HL-60 (cell line): ENCODE measurements at places on chromosomes 3 and 15.

- DNase-seq: no peak
Observed at GRCh38 chr15:27846722-27847395, 252.3 kb downstream of the OCA2 start.

DNA sequence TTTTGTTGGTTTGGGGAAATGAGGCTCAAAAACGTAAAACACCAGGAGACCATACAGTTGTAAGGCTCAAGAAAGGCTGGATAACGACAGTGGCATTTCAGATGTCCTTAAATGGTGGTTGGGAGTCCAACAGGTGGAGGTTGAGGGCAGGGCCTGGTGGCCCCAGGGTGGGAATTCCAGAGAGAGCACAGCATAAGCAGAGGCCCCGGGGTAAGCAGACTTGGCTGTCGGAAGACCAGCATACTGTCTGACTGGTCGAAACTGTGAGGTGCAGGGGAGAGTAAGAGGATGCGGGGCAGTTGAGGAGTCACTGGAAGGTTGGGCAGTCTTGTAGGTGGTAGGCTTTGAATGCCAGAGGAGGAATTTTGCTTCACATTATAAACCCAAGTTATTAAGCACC lies 48.3 kb downstream of the SRP14 start:
- DNase-seq: no peak

DNA sequence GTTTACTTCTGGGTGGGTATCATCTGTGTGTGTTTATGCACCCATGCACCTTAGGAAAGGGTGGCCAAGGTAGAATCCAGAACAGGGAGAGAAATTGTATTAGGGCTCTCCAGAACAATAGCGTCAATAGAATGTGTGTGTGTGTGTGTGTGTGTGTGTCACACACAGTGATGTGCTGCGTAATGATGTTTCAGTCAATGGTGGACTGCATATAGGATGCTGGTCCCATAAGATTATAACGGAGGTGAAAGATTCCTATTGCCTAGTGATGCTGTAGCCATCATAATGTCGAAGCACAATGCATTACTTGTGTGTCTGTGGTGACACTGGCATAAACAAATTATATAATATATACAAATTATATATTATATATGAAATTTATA lies 69.3 kb upstream of the PRR23C start:
- no peak for DNase-seq

- DNase-seq: no peak
Observed at GRCh38 chr3:109973733-109974132, 636.4 kb upstream of the DPPA4 start.

DNA sequence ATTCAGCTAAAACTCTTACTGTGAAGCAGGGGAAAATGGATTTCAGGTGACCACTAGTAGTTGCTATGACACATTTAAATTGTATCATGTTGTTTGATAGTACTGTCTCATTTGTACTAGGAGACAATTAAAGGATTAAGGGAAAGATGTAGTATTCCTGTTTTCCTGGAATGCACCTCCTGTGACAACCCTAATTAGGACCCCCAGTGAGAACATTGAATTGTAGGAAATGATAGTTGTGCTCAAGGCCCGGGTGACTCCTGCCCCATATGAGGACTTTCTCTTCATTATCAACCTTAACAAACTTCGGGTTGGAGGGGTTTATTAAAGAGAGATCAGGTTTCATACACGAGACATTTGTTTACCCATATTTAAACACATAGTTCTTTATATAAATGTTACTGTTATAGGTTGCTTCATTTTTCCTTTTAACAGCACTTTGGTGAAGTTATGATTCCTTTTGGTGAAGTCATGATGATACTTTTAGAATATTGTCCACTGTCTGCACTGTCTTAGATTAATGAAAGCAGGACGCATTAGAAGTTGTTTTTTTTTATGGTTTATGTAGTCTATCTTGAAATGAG lies 392.6 kb upstream of the NAALADL2 start:
- DNase-seq: no peak

DNA sequence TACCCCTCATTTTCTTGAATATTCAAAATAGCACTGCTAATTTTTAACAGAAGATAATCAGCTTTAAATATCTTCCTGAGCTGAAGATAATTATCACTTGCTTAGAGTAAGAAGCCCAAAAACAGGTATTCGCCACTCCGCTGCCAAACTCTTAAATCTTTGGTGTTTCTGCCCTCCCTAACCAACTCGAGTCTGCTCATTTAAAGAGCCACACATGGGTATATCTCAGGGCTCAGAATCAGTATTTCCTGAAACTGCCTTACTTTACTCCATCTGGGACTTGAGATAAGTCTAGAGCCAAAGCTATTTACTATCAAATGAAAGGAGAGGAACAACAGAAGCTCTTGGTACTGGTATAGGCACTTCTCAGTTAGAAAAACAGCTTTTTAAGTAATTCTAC lies 10.8 kb downstream of the PDCD10 start:
- DNase-seq: no peak

DNA sequence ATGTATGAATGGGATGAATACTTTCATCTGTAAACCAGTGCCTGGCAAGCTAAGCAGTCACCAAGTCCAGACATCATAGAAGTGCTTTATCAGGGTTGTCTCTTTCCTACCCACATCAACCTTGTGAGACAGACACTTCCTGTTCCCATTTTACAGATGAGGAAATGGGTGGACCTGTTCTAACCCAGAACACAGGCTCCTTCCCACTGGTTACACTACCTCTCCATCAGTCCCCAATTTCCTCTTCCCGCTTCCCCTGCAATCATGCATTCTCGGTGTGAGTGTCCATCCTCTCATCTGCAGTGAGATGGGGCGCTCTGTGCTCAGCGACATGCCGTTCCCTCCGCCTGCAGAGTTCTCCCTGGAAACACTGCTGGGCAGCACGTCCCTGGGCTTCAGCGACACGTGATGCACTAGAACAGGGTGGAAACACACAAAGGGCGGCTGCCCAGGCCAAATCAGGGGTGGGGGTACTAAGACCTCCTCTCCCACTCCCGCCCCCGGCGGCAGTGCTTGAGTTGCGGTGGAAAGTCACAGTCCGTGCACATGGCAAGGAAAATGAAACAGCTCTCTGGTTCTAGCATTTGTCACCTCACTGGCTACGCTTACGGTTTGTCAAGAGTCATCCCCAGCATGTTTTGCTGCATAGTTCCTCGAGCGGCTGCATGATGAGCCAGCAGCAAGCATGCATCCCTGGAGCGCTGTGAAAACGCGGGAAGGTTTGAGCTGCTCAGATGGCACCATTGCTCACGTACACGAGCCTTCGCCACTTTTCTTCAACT lies 201.1 kb downstream of the ADAMTS17 start:
- DNase-seq: peak; percentile 25

DNA sequence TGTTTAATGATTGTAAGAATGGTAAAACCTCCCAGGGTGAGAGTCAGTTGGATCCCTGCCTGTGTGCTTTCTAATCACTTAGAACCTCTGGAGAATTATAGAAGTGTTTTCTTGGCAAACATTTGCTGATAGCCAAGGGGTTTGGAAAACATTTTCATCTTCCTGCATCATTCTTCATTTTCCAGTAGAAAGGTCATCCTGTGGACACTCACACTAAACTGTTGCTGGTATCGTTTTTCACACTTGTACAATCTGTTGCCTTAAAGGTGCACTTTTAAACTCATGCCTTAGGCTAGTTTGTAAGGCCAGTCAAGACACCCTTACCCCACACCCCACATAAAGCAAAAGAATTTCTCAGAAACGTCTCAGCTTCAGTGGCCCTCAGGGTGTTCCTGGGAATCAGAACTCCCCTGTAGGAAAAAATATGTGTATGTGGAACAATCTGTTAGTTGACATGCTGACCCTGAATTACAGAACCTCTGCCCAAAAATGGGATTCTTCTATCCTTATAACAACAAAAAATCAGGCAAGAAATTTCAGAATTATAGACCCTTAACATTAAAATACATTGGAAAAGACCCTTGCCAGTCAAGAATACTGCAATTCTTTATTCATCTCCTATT lies 5.8 kb upstream of the PLD1 start:
- DNase-seq: no peak

GRCh38 chr15:88309363-88309762 lies 52.8 kb upstream of the NTRK3 start:
- no peak for DNase-seq

DNA sequence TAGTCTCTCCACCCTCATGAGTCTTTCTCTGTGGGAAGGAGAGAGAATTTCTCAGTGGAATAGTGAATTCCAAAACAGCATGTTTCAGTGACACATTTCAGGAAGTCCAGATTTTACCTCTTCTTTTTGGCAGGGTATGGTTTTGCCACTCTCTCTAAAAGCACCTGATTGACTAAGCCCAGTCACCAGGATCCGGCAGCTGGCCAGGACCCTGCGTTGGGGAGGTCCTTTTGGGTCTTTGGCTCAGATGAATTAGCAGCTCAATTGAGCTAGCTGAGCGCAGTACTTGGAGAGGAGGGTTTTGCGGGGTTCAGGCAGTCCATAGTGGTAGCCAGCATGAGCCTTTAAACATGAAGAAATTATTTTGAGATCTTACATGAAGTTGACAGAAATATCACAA lies 548.2 kb downstream of the PDCD6IP start:
- DNase-seq: no peak

DNA sequence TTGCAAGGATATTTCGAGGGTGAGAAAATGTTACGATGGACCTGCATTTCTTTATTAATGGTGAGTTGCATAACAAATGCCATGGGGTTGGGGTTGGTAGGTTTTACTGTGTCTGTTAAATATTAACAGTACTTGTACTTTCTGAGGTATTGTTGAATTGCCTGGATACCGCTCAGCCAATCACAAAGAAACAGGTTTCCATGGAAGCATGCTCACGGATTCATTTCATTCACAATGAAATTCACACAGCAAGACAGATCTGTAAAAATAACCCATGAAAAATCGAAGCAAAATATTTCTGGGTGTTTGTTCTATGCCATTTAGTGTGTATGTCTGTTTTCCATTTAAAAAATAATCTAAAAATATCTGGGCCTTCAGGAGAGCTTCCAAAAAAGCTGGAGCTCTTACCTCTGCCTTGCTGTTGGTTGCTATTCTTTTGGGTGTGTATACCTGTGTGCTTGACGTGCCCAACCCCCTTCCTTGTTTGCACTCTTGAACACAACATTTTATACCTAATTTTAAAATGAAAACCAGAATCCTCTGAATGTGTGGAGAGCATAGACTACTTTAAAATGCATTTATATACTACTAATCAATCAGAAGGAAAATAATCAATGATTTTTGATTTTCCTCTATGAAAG lies 479.8 kb upstream of the TBL1XR1 start:
- no peak for DNase-seq

GRCh38 chr3:78506581-78507195 lies 1261.1 kb downstream of the ROBO1 start:
- no peak for DNase-seq

GRCh38 chr15:100593431-100593830 lies 8.6 kb downstream of the LINS1 start:
- no peak for DNase-seq

DNA sequence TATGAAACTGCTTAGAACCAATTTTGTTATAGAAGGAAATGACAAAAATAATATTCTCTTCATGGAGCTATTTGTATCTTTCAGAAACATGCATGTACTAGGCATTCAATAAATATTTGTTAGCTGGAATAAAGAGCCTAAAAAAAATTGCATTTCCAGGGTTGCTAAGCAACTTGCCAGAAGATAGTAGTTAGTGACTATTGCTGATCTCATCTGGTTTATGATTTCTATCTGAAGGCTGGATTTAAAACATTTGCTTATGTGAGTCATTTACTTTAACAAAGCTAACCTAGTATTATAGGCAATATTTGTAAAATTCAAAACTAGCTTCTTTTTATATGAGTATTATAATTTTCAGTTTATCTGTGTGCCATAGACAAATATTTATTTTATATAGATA lies 78.3 kb downstream of the NAALADL2 start:
- DNase-seq: no peak

- DNase-seq: no peak
Observed at GRCh38 chr3:156070028-156070427, 50.4 kb upstream of the KCNAB1 start.

- DNase-seq: no peak
Observed at GRCh38 chr3:186307594-186308221, 54.3 kb downstream of the DGKG start.

DNA sequence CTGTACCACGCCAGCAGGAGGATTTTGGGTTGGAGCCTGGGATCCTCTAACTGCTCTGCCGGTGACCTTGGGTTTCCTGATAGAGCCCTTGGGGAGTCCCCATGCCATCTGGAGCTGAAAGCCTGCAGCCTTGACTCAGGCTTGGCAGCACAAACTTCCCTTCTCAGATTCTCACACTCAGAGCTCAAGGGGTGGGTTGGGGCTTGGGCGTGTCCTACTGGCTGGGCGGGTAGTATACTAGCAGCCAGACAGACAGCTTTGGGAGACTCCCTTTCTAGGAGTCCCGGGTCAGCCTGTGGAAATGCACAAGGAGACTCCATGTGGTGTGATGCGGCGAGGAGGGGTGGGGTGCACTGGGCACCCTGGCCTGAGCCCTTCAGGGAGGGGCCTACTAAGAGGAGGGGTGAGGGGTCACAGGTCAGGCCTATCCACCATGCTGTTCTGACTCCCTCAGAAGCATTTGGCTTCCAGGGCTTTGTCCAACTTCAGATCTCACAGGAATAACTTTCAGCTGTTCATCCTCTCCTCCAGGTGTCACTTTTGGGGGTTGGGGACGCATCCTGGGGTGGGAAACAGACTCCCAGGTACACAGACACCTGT lies 21.6 kb upstream of the PLXNA1 start:
- DNase-seq: no peak

DNA sequence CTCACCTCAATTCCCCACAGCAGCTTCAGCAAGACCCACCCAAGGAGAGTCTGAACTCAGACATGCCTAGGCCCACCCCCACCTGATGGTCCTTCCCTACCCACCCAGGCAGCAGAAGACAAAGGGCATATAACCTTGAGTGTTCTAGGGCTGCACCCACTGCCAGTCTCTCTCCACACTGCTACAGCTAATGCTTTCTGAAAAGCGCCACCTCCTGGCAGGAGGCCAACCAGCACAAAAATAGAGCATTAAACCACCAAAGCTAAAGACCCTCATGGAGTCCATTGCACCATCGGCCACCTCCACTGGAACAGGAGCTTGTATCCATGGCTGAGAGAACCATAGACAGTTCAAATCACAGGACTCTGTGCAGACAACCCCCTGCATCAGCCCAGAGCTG lies 11.3 kb upstream of the RPL39L start:
- DNase-seq: peak; percentile 16

DNA sequence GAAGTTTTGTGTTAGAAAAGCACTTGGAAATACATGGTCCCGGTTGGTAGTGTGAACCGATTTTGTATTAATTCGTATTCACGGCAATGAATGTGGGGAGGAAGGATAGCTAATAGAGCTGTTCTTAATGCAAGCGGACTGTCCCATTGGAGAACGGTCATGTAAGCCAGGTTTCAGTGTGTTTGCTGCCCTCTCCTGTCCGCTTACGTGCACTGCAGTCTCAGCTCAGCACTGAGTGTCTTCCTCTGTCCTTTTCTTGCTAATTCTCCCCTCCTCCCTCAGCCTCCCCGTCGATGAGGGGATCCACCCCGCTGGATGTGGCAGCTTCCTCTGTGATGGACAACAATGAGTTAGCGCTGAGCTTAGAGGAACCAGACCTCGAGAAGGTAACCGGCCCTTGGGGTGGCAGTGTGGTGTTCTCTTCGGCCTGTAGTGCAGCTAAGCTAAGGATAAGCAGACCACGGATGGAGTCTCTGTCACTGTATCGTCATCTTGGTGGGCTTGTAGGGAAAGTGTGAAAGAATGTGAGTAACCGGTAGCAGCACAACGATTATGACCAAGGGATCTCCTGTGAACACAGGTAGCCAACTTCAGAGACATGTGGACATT lies 267.5 kb upstream of the CHRM5 start:
- peak; percentile 59 for DNase-seq
